ENCODE measurements at places on chromosomes 7 and 10.

- no peak for DNase-seq
Measured at GRCh38 chr7:30817371-30817767, 46.2 kb downstream of the MINDY4 start.

DNA sequence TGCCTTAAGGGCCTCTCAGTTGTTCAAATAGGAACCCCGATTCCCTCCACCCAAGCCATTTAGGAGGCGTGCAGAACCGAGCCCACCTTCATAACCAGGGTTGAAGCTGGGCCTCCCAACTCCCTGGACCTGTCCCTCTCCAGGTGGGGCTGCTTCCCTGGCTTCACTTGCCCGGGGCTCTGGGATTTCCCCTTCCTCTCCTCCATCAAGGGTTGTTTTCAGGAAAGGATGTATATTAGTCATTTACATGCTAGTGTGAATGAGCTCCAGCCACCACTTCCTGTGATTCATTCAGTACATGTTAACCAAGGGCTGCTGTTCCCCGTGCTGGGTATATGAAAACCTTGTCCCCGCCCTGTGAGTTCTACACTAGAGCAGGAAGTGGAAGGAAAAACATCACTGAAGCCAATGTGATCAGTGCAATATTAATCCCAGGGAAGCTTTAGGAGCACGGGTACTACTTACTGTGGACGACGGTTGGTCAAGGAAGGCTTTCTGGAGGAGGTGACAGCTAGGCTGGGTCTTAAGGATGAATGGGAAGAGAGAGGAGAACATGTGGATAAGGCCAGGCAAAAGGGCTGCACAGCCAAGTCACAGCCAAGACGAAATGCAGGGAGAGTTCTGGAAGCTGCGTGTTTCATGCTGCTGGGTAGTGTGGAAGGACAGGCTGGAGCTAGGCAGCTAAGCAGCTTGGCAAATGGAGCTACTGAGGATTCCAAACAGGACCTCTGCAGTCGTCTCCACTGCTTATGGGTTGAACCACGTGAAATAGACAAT is 150.1 kb upstream of the SHH start:
- DNase-seq, result no peak

DNA sequence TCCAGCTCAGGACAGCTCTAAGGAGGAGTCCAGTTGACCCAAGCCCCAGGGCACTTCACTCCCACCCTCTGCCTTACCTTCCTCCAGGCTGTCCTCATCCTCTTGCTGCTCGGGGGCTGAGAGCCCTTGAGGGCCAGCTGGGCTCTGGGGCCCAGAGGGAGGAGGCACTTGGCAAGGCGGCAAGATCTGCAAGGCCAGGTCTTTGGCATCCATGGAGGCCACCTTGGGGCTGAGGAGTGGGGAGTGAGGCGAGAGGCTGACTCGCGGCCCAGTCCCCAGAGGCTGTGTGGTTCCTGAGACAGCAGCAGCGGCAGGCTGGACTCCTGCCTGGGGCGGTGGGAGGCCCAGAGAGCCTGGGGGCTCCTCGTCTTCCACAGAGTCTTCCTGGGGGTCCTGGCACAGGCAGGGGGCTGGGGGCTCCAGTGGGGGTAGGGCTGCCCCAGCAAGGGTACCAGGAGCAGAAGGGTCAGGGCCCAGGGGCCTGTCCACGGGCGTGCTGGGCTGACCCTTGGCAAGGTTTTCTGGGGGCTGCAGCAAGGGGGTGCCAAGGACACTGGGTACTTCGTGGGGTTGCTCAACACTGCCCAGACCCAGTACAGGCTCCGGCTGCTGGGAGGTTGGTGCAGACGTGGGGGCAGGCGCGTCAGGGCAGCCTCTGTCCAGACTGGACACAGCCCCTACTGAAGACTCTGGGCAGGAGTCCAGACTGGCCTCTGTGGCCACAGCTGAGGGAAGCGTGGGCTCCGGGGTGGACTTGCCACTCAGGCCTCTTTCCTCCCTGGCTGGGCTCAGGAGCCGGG is 6.5 kb downstream of the NACAD start:
- DNase-seq, result no peak

GRCh38 chr7:73858807-73859206 is 2.2 kb upstream of the TMEM270 start:
- DNase-seq, result no peak

GRCh38 chr10:3716093-3716492 is 68.9 kb downstream of the KLF6 start:
- no peak for DNase-seq

GRCh38 chr7:69738396-69738951 is 140.2 kb downstream of the AUTS2 start:
- no peak for DNase-seq

DNA sequence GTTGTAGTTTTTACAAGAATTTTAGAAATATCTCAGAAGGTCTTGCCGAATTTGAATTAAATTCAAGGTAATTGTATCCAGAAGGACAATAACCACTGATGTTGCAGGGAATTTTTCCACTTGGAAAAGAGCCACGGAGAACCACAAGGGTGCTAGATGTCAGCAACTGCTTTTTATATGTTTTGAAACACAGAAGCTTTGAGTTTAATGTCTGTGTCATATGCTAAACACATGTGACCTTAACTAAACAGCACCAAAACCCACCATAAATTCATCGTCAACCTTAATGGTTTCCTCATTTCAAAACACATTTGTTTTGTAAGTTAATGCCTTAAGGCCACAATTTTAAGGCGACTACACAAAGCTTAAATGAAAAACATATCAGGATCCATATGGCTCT is 106.9 kb downstream of the COL28A1 start:
- DNase-seq, result no peak

DNA sequence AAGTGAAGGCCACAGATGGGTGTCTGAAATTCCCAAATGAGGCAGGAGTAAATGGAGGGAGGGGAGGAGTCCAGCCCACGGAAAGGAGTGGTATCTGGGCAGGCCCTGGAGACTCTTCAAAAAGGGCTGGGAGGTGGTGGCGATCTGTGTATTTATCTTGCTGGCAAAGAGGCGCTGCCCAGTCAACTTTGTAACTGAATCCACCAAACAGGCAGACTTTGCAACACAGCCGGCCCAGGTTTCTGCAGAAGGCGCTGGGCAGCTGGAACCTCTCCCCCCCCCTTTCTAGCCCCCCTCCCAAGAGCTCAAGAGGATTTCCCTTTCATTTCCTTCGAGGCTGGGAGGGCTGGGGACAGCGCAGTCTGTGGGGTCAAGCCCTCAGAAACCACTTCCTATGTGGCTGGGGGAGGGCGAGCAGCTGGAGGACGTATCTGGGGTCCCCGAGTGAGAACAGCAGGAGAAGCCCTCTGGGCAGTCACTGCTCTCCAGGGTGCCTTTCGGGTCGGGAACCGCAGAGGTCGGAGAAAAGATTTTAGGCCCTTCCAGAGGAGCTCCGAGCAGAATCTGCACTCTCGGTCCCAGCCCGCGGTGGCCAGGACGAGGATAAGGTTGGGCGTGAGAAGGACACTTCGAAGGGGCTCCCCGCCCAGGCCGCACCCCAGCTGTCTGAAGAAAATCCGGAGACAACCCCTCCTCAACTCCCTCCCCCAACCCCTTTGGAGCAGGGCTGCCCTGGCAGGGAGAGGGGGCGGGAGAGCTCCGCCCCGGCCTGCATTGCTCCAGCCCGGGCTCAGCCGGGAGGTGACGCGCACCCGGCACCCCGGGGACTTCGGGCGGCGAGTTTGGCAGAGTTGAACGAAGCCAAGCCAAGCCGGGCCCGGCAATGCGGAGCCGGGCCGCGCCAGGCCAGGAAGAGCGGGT is 965 bp downstream of the ZCCHC24 start:
- peak; percentile 63 for DNase-seq

GRCh38 chr10:61937631-61938351 is 36.3 kb downstream of the ARID5B start:
- no peak for DNase-seq

- no peak for DNase-seq
Measured at GRCh38 chr7:122831436-122831835, 54.8 kb downstream of the CADPS2 start.

DNA sequence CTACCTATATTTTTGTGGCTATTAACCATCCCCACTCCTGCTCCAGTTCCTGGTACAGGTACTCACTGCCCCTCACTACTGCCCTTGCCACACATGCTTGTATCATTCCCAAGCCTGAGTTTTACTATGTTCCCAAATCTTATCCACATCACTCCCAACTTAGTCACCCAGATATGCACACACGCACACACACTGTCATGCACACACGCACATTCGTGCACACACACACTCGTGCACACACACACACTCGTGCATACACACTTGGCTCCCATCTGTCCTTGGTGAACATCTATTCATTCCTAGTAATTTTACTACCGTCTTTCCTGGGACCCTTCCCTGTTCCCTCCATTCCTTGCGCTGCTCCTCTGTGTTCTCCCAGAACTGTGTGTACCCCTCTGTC is 287.2 kb upstream of the RNF32 start:
- DNase-seq, result no peak

DNA sequence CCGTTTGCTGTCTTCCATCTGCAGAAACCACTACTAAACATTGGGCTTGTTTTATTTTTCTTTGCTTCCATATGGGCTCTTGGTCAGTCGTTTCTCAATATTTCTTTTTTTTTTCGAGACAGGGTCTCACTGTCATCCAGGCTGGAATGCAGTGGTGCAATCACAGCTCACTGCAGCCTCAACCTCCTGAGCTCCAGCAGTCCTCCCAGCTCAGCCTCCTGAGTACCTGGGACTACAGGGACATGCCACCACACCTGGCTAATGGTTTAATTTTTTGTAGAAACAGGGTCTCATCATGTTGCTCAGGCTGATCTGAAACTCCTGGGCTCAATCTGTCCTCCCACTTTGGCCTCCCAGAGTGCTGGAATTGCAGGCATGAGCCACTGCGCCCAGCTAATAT is 163.1 kb downstream of the LYZL1 start:
- no peak for DNase-seq

GRCh38 chr10:124605001-124605370 is 139.2 kb downstream of the FAM53B start:
- DNase-seq, result no peak

GRCh38 chr7:35374858-35375257 is 121.0 kb upstream of the TBX20 start:
- DNase-seq, result no peak

DNA sequence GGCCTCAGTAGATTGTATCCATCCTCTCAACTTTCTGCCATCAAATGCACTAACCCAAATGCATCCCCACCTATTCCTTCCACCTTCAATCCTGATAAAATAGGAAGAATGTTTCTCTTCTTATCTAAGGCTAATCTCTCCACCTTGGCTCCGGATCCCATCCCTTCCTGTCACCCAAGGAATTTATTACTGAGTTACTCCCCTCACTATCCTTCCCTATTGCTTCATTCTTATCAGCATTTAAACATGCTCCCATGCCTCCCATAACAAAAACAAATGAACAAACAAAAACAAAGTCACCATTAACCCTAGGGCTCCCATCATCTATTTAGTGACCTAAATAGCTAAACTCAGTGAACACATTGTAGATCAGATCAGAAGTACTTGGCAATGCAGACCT is 25.3 kb downstream of the AASS start:
- DNase-seq, result no peak

DNA sequence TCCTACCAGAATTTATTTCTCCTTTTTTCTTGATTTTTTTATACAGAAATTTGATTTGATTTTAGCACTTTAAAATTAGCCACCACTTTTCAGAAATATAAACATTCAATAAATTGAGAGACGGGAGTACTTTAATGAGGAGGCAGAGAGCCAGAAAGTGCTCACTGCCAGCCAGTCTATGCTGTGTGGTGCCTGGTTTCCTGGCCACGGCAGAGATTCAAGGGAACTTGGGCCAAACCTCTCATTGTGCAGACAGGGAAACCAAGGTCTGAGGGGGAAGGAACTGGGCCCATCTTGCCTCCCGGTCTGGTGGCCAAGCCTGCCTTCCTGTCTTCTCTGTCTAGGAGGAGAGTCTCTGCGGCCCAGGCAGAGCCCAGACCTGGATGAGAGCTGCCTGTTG is 25.9 kb downstream of the ADAMTS14 start:
- DNase-seq, result no peak

GRCh38 chr7:31107106-31108090 is 55.3 kb downstream of the ADCYAP1R1 start:
- no peak for DNase-seq

DNA sequence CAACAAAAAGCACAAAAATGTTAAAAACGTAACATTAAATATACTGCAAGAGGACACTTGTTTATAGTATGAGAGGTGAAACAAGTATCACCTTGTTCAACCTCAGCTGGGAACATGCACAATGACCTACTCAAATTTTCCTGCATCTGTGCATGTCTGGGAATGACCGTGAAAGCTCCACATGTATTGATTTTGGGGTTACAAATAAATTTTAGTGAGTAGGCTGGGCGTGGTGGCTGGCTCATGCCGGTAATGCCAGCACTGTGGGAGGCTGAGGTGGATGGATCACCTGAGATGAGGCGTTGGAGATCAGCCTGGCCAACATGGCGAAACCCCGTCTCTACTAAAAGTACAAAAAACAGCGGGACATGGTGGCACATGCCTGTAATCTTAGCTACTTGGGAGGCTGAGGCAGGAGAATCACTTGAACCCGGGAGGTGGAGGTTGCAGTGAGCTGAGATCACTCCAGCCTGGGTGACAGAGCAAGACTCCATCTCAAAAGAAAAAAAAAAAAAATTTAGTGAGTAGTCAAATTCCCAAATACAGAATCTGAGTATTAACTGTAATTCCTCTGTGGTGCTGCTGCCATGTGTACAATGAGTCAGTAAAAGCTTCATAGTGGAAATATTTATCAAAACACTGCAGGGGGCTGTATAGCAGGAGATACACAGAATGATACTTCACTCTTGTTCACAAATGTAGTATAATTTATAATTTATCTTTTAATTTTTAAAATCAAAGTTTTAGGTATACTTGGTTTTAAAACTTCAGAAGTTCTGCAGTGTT is 41.1 kb downstream of the SUGCT start:
- DNase-seq, result no peak

- no peak for DNase-seq
Measured at GRCh38 chr7:22709857-22710256, 17.1 kb upstream of the IL6 start.
